ENCODE measurements at places on chromosomes 12 and 14.

- peaks cover 10% of the 10 kb centered on the region for H3K36me3 ChIP-seq
- H3K4me1 ChIP-seq = peaks cover 14% of the 10 kb centered on the region
- no peak for DNase-seq
- no peak overlapping the region for H3K27ac ChIP-seq
- no peaks in the 10 kb centered on the region for H3K27me3 ChIP-seq
Observed at GRCh38 chr14:57405562-57405961, 15.2 kb downstream of the NAA30 start.

DNA sequence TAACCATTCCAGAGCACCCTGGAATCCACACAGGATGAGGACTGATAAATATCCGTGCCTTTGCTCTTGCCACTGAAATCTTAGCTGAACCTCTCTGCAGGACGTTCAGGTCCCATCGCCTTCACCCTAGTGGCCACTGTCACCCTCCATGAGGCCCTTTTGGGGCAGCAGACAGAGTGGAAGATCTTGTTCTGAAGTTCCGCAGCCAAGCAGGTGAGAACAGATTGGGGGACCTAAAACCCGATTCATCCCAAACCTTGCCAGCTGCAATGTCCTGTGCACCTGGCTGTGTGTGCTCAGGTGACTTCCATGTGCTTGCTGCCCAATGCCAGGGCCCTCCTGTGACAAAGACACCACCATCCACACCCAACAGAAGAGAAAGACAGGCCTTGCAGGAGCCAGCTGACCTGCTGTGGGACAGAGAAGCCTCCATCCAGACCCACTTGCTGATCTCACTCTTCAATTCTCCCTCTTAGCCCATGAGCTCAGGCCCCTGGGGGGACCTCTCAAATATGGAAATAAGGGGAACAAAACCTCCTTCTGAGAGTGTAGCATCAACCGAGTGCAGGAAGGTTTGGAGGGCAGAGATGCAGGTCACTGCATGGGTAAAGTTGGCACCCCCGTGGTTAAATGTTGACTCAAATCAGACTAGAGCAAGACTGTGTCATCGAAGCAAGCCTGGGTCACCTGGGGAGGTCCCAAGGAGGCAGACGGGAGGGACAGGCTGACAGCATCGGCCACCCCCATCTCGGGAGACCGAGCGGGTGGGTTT, 308.7 kb upstream of the DIO3 start:
- H3K27ac ChIP-seq = no peak overlapping the region
- DNase-seq = peak; percentile 47
- no peaks in the 10 kb centered on the region for H3K36me3 ChIP-seq
- no peaks in the 10 kb centered on the region for H3K27me3 ChIP-seq
- no peaks in the 10 kb centered on the region for H3K4me1 ChIP-seq
- no peak overlapping the region for H3K4me3 ChIP-seq

GRCh38 chr12:42156232-42156631, 11.6 kb upstream of the GXYLT1 start:
- H3K4me3 ChIP-seq = no peak overlapping the region
- no peak for DNase-seq
- H3K27ac ChIP-seq = no peak overlapping the region
- no peaks in the 10 kb centered on the region for H3K4me1 ChIP-seq

- no peak overlapping the region for H3K4me3 ChIP-seq
- no peaks in the 10 kb centered on the region for H3K27me3 ChIP-seq
- DNase-seq = no peak
- no peaks in the 10 kb centered on the region for H3K4me1 ChIP-seq
Observed at GRCh38 chr12:120814903-120815429, 89.2 kb downstream of the SPPL3 start.

GRCh38 chr12:3086729-3087323, 9.6 kb downstream of the TSPAN9 start:
- DNase-seq = no peak
- H3K4me1 ChIP-seq = peaks cover 82% of the 10 kb centered on the region
- no peaks in the 10 kb centered on the region for H3K27me3 ChIP-seq
- no peak overlapping the region for H3K4me3 ChIP-seq
- no peaks in the 10 kb centered on the region for H3K36me3 ChIP-seq
